Stimulated activated CD4-positive, alpha-beta T cell treated with anti-CD3 and anti-CD28 coated beads, TNF-alpha, amount 100 ng/mL, for 4 hours (primary cell): ENCODE measurements at places on chromosomes 3 and 15.

DNA sequence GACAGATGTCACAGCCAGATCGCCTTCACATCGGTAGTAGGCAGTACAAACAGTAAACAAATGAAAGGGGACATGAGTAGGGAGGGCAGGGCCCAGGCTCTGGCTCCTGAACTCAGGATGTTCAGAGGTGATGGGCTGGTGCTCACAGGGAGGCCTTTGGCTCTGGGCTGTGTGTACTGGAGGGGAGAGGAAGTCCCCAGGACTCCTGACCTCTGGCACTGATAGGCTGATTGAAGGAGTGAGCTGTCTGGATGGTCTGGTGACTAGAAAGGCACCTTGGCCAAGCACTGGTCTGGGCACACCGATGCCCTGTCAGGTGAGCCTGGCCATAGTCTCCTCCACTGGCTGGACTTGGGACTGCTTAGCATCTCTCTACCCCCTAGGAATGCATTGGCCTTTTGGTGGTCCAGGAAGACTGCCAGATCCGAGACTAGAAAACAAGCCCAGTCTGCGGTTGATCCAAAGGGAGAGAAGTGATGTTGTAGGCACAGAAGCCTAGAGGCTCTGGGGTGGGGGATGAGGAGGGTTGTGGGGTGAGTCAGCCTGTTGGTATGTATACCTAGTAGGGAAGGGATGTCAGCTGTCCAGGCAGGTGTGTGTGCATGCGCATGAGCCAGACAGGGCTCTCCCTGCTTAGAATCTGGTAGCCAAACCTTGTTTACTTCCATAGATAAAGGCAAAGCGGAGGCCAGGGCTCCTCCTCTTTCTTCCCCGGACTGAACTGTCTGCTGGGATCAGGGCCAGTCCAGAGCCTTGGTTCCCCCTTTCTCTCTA lies 1.9 kb downstream of the SPINT1 start:
- DNase-seq: no peak

- DNase-seq: no peak
Observed at GRCh38 chr3:159783780-159784742, 204.6 kb upstream of the IL12A start.

GRCh38 chr3:180684807-180685206 lies 5.5 kb upstream of the CCDC39 start:
- DNase-seq: no peak

- peak; percentile 34 for DNase-seq
Observed at GRCh38 chr3:108091498-108092250, 843 bp upstream of the CD47 start.

DNA sequence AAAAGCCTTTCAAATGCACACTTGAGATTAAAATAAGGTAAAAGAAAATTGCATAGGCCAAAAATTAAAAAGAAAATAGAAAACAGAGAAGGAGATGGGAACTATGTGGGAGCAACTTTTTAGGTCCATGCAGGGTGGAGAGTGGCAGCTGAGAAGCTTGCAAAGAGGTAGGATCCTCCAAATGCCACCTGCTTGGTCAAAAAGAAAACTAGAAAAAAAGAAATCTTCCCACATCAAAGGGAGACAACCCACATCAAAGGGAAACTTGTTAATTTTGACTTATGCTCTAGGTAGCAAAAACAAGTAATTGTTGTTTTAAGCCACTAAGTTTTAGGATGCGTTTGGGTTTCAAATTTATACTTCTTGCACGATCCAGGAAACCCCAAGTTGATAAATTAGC lies 342.9 kb downstream of the IL20RB start:
- DNase-seq: no peak

GRCh38 chr3:58686847-58687246 lies 20.3 kb upstream of the FAM3D start:
- DNase-seq: no peak

DNA sequence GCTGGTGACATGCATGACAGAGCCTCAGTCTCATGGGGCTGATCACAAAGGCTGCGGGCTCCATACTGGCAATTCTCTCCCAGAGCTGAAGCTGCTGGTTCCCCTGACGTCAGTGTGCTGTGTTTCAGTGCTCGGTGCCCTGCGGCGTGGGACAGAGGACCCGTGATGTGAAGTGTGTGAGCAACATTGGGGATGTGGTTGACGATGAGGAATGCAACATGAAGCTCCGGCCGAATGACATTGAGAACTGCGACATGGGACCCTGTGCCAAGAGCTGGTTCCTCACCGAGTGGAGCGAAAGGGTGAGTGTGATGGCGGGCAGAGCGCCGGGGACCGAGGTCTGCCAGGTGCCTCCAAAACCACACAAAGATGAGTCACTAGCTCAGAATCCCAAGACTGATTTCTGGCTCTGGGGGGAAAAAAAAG lies 62.0 kb upstream of the NR2E3 start:
- DNase-seq: no peak

DNA sequence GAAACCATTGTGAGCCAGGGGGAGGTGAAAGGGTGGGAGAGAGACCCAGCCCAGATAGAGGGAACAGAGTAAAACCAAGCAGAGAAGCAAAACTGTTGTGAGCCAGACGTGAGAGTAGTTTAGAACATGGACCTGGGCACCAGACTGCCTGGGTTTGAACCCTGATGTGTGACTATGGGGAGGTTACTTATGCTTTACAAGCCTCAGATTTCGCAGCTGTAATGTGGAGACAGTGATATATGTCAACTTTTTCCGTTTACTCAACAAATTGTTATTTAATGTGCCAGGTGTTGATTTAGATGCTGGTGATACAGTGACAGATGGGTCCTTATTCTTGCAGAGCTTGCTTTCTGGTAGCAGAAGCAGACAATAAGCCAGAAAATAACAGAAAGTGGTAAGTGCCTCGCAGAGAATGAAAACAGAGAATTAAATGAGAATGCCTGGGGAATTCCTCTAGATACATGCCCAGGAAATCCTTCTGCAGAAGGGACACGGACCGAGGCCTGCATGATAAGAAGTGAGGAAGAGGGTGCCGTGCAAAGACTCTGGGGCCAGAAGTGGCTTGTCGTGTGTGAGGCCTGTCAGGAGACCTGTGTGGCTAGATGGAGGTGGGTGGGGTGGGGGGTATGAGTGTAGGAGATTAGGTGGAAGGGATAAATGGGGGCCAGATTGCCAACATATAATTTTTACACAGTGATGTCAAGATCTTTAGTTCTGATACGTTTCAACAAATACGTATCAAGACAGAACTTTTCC lies 15.0 kb downstream of the KAT2B start:
- no peak for DNase-seq
